ENCODE measurements at places on chromosomes 6 and 20.
A peak's percentile ranks its signal among the peaks of the same experiment; 100 is the strongest.

DNA sequence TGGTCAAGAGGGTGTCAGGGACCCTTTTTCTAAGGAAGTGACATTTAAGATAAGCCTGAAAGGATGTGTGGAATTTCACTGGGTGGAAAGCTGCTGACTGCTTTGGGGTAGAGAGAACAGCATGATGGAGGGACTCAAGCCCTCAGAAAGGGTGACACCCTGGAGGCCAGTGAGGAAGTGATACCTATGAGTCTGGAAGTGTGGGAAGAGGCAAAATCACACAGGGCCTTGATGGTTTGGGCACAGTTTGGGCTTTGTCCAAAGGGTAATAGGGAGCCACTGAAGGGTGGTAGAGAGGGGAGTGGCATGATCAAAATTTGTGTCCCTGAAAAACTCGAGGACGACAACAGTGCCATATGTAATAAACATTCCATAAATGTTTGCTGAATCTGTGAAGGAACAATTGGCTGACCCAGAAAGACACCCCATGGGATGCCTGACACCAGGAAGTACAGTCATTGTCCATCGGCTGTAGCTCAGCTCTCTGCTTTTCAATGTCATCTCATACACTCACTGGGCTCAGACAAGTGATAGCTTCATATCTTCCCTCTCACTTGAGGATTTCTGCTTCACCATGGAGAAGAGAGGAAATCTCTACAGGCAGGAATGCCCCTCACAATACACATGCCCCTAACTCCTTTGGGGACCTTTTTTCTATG lies 21.3 kb downstream of the CASS4 start:
- no peak for DNase-seq

GRCh38 chr20:13613917-13614316 lies 24.8 kb downstream of the TASP1 start:
- DNase-seq, result no peak

DNA sequence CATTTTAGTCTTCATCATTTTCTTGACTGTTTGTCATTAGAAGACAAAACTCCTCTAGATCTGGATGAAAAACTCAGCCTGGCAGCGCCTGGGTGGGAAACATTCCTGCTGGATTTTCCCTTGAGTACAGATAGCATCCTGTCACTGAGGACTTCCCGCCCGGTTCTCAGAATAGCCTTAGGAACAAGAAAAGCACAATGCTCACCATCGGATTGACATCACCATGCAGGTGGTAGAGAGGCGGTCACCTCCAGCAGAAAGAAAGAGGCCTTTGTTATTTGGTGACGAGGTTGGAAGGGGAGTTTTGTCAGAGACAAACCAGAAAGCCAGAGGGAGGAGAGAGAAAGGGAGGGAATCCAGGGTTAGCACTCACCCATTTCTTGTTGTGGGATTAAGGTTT lies 39.8 kb downstream of the KIF25 start:
- no peak for DNase-seq

DNA sequence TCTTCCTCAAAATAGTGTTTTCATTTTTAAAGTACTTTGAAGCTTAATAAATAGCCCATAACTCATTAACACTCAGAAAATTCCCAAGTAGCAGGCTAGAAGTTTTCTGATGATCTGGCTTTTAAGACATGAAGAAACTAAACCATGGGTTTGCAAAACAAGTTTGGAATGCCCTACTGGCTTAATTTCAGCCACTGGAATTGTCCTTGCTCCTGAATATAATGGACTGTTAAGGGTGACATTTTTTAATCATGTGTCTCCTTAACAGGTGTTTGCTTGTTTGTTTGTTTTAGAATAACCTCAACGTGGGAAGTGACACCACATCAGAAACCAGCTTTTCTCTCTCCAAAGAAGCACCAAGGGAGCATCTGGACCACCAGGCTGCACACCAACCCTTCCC lies 49.1 kb downstream of the ISM1 start:
- no peak for DNase-seq

DNA sequence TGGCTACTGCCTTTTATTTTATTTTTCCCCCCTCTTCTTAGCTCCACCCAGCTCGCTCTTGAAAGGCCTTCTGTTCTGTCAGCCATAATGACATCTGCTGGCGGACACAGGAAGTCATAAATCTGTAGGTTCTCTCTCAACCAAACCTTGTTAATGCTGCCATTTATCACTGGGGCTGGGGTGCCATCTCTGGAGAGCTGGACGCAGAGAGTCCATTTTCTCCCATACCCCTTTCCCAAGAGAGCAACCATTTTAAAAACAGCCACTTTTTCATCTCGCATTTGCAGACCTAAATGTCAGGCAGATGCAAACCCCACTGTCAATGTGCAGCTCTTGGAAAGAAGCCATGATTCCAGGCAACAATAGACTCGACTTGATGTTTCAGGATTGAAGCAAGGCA lies 13.0 kb upstream of the TSHZ2 start:
- no peak for DNase-seq

- no peak for DNase-seq
Observed at GRCh38 chr6:98384801-98385200, 449.6 kb upstream of the POU3F2 start.

GRCh38 chr6:119170447-119171087 lies 92.1 kb upstream of the FAM184A start:
- DNase-seq, result no peak

GRCh38 chr6:99338188-99338587 lies 11.3 kb downstream of the FAXC start:
- DNase-seq, result no peak

- DNase-seq, result peak; percentile 17
Observed at GRCh38 chr20:10430000-10430466, 4.0 kb downstream of the MKKS start.

DNA sequence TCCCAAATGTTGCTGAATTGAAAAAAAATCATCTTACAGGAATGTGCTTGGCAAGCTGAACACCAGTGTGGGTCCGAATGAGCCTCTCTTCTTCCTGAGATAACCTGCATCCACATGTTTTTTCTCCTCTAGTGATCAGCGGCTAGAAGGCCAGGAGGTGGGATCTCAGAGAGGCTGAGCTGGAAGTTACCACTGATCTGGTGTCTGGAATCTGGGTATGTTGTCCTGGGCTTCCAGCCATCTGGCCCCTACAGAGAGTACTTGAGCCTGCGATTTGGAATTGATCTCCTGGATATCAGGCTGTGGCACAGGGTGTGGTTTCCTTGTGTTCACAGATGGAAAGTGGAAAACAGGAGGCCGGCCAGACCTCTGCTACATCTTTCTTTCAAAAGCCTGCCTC lies 35.9 kb downstream of the SULF2 start:
- no peak for DNase-seq

DNA sequence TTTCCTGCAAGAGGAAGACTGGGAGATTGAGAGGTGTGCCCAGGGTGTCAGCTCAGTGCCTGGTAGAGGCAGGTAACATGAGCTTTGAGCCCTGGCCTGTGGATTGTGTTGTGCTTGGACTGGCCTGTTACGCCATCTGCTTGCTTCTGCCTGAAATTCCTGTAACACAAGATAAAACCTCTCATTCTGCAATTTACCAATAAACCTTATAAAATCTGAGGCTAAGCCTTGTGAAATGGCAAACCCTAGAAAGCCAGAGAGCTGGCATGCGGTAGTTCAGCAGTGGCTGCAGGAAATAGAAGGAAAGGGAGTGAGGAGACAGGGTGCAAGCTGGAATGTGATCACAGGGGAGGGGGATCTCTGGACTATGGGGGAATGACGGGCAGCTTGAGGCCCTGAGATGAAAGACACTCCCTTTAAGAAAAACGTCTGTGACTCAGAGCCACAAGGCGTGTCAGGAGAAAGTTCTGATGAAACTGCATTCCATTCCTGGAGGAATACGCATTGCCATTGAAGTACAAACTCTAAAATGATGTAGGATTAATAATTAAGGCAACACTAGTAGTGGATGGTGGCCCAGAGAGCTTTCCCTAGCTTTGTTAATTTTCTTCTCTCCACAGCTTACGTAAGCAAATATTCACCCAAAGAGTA lies 26.3 kb upstream of the TFAP2A start:
- no peak for DNase-seq

GRCh38 chr6:5705252-5705651 lies 301.5 kb downstream of the NRN1 start:
- DNase-seq, result no peak

- DNase-seq, result no peak
Observed at GRCh38 chr20:46359233-46359751, 47.1 kb downstream of the ELMO2 start.

DNA sequence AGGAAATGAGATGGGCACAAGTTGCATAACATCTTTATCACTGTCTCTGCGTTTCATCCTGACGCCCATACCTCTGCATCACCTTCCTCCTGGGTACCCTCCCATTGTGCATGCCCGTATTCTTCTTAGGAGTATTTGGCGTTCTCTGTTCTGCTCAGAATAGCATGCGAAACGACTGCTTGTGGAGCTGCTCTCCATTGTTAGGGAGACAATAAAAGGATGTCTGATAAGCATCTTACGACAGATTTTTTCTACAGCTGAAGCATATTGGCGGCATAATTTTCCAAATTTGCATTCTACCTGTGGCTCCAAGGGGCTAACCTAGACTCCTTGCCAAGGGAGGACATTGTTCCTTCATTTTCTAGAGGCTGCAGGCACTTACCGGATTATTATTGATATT lies 118.6 kb downstream of the EDN1 start:
- DNase-seq, result no peak

DNA sequence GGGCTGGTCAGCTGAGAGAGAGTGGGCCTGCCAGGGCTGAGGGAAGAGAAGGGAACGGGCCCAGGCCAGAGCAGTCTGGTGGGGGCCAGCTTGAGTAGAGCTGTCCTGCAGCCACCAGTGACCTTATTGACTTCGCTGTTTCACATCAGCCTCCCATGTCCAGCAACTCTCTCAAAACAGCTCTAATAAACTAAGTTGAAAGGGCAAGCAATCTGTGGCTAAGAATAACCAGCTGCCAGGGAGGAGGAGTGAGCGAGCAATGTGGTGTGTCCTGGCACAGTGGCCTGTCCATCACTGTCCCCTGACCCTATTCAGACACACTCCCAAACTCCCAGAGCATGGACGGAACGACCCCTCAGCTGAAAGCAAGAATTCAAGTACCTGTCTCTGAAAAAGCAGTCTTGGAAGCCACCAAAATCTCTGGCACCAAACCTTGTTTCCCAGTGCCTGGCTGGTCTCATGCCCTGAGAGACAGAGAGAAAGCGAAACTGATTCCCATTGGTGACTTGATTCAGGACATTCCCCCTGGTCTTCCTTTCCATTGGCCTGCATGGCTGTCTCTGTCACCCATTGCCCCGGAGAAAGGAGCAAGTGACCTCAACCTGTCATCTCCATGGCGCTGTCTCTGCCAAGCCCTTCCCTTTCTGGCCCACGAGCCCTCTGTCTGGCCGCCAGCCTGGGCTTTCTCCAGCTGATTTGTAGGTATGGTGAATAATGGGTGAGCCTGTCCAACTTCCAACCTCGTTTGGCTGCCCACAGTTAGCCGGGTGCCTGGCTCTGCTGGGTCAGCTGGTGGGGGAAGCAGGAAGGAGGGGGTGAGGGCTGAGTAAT lies at the start of gene DDO:
Gene DDO, minus strand, starts transcription at position 490 of the 831 bp plus-strand sequence. CDS start 2,113 bp downstream, outside the sequence.
- DNase-seq, result no peak
